Nephron progenitor cell (in vitro differentiated cells): ENCODE measurements at places on chromosomes 7 and 10.

DNA sequence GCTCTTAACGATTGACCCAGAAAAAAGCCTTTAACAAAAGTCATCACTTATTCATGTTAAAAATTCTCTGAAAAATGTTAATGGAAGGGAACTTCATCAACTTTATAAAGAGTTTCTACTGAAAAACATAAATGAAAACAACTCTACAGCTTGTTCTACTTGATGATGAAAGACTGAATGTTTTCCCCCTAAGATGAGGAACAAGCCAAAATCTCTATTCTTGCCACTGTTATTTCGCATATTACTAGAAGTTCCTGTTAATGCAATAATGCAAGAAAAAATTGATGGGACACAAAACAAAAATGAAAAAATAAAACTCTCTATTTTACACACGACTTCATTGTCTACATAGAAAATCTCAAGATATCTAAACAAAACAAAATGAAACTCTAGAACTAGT lies 249.8 kb upstream of the AKR1E2 start:
- DNase-seq, result no peak

DNA sequence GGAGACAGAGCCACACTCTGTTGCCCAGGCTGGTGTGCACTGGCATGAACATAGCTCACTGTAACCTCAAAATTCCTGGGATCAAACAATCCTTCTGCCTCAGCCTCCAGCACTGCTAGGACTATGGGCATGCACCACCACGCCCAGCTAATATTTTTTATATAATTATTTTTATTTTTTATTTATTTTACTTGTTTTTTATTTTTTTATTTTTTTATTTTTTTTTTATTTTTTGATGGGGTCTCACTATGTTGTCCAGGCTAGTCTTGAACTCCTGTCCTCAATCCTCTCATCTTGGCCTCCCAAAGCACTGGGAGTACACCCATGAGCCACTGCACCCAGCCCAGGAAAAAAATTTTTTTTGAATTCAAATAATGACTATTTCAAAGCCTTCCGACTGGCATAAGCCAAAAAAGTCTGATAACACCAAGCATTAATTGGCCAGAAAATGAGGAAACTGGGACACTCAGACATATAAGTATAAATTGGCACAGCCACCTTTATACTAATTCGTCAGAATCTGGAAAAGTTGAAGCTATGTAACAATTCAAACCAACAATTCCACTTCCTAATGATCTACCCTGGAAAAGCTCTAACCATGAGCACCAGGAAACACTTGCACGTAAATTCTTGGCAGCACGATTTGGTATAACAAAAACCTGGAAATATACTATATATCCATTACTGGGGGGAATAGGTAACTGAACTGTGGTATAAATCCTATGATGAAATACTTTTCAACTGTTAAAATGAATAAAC lies 6.3 kb downstream of the ZC3HAV1 start:
- DNase-seq, result no peak

GRCh38 chr7:79494046-79494445 lies 40.6 kb upstream of the MAGI2 start:
- DNase-seq, result no peak

DNA sequence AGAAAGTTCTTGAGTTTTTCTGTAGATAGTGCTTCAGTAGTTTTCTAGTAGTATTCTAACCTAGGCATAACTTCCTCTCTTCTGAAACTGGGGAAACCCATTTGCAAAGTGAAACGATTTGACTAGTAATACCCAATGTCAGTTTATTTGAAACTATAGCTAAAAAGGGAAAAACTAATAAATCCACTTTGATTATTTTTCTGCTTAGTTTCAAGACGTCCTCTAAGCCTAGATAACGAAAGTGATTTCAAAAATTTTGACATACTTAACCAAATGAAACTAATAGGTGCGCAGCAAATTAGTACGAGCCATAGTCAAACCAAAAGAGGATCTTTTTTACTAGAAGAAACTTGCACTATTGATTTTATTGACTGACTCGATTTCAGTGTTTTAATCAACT lies 9.8 kb upstream of the SP8 start:
- DNase-seq, result no peak

GRCh38 chr10:133400624-133401424 lies 6.9 kb downstream of the MTG1 start:
- DNase-seq, result no peak

DNA sequence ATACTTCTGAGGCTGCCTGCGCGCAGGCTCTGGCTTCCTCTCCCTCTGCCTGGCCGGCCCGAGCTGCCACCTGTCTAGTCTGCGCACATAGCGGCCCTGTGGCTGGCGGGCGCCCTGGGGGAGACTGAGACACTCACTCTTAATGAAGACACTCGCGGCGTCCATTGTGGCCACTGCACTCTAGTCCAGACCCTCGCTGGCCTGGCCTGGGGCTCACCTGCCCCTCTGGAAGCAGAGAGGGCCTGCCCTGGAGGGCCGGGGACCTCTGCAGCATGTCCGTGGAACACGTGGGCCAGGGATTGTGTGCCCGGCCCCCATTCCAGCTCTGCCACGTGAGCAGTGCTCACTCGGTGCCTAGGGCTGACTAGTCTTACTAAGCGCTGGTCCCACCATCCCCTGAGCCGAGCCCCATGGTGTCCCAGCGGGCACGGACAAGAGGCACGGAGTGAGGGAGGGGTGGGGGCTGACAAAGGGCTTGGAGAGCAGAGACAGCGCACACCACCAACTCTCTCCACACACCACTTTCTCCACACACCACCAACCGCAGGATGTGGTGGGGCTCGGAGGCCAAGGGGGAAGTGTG lies 149.3 kb downstream of the ELFN1 start:
- no peak for DNase-seq

GRCh38 chr7:99639267-99639666 lies 22.5 kb downstream of the ZSCAN25 start:
- DNase-seq, result no peak

DNA sequence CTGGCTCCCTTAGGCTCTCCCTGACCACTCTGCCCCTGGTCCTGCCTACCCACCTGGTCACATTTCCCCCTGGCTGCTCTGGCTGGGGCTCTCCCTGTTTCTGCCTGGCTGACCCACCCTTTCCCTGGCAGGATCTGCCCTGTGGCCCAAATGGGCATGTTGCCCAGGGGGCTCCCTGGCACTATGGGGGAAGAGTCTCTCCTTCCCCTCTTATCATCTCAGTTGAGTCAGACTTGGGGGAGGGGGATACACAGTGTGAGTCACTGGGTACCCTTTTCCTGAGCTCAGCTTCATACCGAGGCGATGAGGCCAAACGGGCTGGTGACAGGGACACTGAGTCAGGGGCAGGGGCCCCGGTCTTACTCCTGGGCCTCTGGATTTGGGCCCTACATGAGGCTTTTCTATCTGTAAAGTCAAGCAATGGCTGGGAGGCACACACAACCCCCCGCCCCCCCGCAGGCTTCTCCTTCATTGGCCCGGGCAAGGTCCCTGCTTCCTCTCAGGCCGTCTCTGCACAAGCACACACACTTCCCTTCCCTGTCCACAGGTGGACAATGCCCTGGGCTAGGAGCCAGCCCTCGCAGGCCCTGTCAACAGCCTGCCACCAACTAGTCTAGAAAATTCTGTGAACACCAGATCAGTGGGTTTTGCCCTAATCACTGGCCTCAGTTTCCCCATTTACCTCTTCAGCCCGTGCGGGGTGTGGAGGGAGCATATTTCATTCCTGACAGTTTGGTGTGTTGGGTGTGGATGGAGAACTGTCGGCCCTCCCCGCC lies 627 bp upstream of the FLNC start:
- DNase-seq, result peak; percentile 21
